ENCODE measurements at places on chromosomes 4 and X.

GRCh38 chr4:87019246-87019791 is 84.5 kb downstream of the AFF1 start:
- DNase-seq = no peak

DNA sequence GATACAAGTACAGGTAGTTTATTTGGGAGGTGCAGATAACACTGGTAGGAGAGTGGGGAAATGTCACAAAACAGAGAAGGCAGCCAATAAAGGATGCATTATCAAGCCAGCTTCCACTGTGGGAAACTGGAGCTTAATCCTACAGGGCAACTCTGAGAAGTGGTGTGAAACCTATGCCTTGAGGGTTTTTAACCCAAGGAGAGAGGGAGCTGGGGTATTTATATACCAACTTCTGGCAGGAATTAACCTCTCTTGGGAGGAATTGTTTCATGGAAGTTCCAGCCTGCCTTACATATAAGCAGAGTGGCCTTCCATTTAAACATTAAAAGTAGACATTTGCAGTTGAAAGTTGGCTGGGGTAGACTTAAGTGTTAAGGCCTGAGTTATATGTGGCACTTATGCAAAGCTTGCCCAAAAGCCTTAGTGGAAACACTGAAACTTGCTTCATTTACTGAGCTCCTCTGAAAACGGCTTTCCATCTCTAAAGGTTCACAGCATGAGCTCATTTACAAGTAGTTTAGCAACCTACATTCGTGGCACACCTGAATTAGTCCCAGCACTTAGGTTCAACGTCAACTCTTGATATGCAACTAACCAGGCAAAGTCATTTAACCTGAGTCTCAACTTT is 19.2 kb downstream of the MAGEB17 start:
- no peak for DNase-seq

GRCh38 chr4:99642725-99643489 is 14.7 kb downstream of the C4orf54 start:
- no peak for DNase-seq

DNA sequence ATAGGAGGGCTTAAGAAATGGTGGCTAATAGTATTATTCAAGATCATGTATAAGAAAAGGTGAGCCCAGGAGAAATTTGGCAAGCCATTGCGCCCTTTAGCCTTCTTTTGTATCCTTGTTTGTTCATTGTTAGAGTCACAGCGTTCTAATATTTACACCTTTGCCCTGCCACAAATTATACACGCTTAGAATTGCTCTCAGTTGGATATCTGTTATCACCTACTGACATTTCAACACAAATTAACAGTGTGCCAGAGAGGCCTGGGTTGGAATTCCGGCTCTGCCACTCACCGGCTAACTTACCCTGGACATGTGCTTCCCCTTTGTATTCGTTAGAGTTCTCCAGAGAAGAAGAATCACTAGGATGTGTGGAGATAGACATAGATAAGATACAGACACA is 148.7 kb upstream of the KIT start:
- no peak for DNase-seq

DNA sequence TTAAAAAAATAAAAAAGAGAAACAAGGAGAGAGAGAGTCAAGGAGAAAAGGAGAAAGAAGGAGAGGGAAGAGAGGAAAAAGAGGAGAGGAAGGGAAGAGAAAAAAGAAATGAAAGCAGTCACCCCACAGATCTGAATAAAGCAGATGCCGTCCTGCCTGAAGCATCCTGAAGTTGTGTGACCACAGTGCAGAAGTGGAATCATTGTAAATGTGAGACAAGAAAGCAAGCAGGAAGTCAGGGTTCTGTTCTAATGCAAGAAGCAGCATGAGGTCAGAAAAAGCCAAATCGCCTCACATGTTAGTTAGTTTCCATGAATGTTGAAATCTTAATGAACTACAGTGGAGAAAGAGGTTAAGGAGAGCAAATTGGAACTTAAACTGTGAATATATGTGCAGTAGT is 692.5 kb downstream of the CENPC start:
- no peak for DNase-seq

DNA sequence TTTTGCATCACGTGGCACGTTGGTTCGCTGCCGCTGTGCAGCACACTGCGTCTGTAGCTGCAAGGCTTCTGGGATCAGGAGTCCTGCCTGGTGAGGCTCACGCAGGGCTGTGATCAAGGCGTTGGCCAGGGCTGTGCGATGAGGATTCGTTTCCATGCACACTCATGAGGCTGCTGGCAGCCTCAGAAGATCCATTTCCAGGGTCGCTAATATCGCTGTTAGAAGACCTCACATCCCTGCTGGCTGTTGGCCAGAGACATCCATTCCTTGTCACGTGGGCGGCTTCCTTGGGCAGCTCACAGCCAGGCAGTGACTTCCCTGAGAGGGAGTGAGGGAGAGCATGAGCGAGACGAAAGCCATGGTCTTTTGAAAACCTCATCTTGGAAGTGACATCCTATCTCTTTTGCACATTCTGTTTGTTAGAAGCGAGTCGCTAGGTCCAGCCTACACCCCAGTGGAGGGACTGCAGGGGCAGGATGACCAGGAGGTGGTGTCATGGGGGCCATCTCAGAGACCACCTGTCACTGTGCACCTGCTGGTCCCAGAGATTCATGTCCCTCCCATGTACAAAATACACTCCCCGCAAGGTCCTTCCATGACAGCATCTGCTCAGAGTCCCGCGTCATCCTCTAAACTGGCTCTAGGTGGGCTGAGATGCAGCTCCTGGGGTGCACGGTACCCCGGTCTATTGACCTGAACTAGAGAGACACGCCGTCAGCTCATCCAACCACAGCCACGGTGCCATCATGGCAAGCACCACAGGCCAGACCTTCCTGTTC is 12.2 kb downstream of the RGS12 start:
- no peak for DNase-seq

Data from Panc1 (cell line).